IPS DF 6.9 (cell line): ENCODE measurements at places on chromosomes 12 and 14.

DNA sequence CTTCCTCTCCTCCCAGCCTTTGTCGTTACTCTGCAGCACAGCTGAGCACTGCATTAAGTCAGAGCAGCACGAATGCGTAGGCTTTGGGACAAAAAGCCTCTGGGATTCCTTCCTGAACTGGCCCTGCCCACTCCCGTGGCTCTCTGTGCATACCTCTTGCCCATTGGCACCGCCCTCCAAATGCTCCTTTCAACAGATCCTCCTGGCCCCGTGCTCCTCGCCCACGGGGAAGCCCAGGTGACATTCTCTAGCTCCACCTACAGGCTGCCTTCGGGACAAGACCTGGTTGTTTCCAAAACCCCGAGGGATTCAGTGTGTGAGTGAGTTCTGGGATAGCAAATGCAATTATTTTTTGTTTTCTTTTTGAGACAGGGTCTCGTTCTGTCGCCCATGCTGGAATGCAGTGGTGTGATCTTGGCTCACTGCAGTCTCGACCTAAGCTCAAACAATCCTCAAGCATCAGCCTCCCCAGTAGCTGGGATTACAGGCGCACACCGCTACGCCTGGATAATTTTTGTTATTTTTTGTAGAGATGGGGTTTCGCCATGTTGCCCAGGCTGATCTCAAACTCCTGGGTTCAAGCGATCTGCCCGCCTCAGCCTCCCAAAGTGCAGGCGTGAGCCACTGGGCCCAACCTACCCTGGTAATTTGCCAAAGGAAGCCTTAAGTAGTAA, 17.9 kb upstream of the TDRD9 start:
- no peaks in the 10 kb centered on the region for H3K27me3 ChIP-seq
- no peak overlapping the region for H3K4me3 ChIP-seq
- no peaks in the 10 kb centered on the region; the same call in 1 of the 2 replicates for H3K36me3 ChIP-seq
- DNase-seq = peak; percentile 82

DNA sequence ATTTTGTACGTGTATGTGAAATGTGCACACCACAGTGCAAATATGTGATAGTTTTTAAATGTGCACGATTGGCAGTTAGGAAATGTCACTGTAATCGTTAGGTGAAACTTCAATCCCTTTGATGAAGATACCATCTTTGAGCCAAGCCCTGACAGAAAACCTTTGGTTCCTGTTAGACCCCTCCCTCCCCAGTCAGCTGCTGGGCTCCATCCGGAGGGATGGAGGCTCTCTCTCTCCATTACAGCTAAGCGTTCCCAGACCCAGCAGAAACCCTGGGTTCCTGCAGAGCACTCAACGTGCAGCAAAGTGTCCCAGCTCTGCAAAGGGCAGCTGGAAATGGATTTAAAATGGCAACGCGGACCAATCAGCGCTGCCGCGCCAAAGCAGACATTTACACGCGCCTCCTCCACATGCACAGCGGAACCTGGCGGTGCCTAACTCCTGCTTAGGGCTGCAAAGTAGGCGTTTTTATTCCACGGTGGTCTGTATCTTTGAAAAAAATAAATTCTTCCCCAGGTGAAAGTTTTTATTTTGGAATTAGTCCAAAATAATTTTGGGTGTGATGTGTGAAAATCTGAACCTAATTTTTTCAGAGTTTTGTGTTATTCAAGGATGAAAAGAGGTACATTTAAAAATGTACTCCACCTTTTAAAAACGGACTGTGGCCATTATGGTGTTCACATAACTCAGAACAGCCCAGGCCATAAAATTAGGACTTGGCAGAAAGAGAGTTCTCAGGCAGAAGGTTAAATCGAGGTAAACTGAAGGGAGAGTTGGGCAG, 1.4 kb upstream of the HMGA2 start:
- H3K27ac ChIP-seq = no peak overlapping the region
- DNase-seq = no peak
- H3K4me1 ChIP-seq = peaks cover 1% of the 10 kb centered on the region
- H3K4me3 ChIP-seq = peak overlapping the region; percentile 85; the same call in 1 of the 2 replicates

GRCh38 chr12:52126605-52127578, 47.4 kb downstream of the SMIM41 start:
- H3K4me3 ChIP-seq = no peak overlapping the region
- H3K36me3 ChIP-seq = no peaks in the 10 kb centered on the region
- no peaks in the 10 kb centered on the region for H3K27me3 ChIP-seq
- H3K4me1 ChIP-seq = peaks cover 29% of the 10 kb centered on the region

- no peak for DNase-seq
- no peaks in the 10 kb centered on the region for H3K4me1 ChIP-seq
- H3K4me3 ChIP-seq = no peak overlapping the region
- peaks cover 8% of the 10 kb centered on the region for H3K27me3 ChIP-seq
These were observed 3.9 kb downstream of the LRCOL1 start for GRCh38 chr12:132606466-132606865.

- peak overlapping the region; percentile 59; the same call in 1 of the 2 replicates for H3K4me3 ChIP-seq
- no peak overlapping the region for H3K27ac ChIP-seq
- no peaks in the 10 kb centered on the region for H3K36me3 ChIP-seq
- DNase-seq = no peak
- peaks cover 1% of the 10 kb centered on the region; the same call in 1 of the 2 replicates for H3K4me1 ChIP-seq
- H3K27me3 ChIP-seq = no peaks in the 10 kb centered on the region
These were observed 559 bp upstream of the CKAP4 start for GRCh38 chr12:106248312-106248845.

- no peak overlapping the region for H3K27ac ChIP-seq
- no peak overlapping the region for H3K4me3 ChIP-seq
- DNase-seq = no peak
- no peaks in the 10 kb centered on the region for H3K36me3 ChIP-seq
- H3K4me1 ChIP-seq = no peaks in the 10 kb centered on the region
These were observed 58.9 kb upstream of the FRMD6 start for GRCh38 chr14:51592836-51593235.

GRCh38 chr14:31884776-31885379, 192.2 kb upstream of the ARHGAP5 start:
- no peak for DNase-seq
- H3K4me3 ChIP-seq = no peak overlapping the region
- H3K27ac ChIP-seq = no peak overlapping the region
- no peaks in the 10 kb centered on the region for H3K36me3 ChIP-seq

DNA sequence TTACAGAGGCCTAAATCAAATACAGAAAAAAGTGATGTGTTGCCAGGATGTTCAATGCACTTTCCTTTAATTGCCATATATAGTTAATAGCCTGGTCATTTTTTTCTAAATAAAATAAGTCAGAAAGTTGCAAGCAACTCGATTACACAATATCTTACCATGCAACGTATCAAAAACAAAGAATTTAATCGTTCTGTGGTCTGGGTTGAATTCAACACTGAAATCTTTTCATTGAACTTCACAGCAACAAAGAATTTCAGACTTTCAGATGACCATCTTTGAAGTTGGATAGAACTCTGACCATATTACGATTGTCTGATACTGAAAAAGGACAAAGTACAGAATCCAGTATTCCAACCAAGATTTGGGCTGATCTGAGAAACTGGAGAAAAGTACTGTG, 231.9 kb downstream of the SLC25A21 start:
- H3K27ac ChIP-seq = no peak overlapping the region
- H3K27me3 ChIP-seq = no peaks in the 10 kb centered on the region
- H3K4me3 ChIP-seq = no peak overlapping the region

DNA sequence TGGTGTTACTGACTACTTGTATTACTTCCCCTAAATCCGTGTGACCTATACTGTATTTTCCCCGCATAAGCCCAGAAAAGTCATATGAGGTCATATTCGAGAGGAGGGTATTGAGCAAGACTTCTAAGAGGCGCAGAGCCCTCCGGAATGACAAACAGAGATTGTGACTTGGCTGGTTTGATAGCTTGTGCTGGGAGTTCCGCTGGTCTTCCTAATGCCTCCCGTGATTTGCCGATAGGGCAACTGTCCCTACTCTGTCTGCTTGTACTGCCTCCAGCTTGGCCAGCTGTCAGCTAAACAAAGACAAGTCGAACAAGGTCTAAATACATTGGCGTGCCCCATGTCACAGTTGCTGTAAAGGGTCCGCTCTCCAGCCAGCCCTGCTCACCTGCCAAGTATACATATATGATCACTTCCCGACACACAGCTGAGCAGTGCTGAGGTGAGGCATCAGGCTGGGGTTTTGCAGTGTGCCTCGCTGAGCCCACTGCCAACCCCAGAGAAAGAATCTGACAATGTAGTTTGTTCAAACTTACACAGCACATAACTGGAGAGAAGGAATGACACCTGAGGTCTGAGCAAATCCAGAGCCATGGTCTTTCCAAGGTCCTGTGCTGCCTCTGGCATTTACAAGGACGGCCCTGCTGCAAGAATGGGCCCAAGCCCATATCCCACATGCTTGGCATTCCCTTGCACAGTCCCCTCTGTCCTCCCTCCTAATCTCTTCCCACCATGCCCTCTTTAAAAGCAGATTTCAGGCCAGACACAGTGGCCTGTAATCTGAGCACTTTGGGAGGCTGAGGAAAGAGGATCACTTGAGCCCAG, 23.7 kb downstream of the LGMN start:
- H3K4me1 ChIP-seq = no peaks in the 10 kb centered on the region

DNA sequence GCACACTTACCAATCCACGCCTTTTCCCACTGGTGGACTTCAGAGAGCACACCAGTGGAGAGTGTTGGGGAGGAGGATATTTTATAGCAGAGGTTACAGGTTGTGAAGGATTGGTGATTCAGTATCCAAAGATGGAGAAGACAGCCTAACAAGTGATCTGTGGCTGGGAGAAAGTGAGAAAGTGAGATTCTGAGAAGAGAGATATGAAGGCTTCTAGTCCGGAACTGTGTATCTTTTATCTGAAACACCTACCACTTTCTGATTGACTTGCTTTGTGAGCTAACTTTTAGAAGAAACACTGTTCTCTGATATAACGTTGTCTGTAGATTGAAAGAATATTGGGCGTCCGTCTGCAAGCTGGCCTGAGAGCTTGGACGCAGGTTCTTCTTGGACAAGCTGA, 24.0 kb downstream of the DYNC1H1 start:
- H3K27ac ChIP-seq = no peak overlapping the region
- DNase-seq = no peak
- H3K27me3 ChIP-seq = no peaks in the 10 kb centered on the region
- H3K36me3 ChIP-seq = peaks cover 58% of the 10 kb centered on the region
- no peak overlapping the region for H3K4me3 ChIP-seq

DNA sequence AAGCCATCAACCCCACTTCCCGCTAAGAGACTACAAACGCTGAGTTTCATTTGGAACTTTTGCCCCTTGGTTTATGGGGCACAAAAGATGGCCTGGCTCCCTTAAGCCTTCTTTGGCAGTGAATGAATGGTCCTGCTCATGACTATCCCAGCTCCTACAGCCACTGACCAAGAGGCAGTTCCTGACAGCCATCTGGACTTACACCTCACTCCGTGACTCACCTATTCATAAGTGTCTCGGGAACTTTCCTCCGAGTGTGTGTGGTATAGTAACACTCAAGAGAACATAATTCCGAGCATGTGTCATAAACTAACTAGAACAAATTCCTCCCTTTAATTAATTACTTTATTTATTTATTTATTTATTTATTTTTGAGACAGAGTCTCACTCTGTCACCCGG, 51.9 kb upstream of the NUDT4 start:
- no peak for DNase-seq
- no peaks in the 10 kb centered on the region for H3K36me3 ChIP-seq
- H3K4me3 ChIP-seq = no peak overlapping the region

DNA sequence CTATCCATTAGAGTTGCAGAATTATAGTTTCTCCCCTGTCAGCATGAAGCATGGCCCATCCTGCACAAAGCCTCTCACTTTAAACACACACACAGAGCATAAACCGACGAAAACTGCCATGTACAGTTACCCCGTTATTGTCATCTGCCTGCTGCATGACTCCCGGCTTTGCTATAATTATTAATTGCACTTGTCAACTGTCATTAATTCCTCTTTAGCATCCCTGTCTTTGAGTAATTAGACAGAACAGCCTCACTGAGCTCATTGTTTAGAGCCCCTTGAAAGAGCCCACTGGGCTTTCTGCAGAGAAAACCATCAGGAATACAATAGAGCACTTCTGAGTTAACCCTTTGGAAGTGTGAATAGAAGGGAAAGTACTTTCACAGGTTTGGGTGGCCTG, 307.2 kb upstream of the SOX5 start:
- H3K4me3 ChIP-seq = no peak overlapping the region
- H3K4me1 ChIP-seq = peaks cover 1% of the 10 kb centered on the region; the same call in 1 of the 2 replicates
- no peaks in the 10 kb centered on the region for H3K27me3 ChIP-seq

DNA sequence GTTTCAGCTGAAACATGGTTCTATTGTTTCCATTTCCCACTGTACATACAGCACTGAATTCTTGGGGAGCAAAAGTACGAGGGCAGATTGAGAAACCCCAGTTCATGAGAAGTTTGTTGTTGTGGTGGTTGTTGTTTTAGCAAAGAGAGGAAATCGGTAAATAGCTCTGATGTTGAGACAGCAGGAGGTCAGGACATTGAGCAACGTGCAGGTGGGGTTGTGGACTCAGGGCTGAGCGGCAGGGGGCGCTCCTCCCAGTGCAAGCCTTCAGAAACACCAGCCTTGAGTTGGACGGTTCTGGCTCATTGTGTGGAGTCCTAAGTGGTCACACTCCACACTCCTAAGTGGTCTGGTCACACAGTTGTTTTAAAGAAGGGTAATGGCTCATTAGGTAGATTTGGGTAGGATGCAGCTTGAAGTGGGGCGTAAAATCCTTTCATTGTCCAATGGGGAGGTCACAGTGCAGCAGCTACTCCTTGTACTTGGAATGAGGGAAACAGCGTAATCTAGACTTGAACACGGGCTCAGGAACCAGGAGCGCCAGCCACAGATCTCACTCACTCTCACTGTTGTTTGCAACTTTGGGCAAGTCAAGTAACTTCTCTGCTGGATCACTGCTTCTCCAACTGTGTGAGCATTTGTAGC, 14.5 kb upstream of the PWP1 start:
- H3K4me3 ChIP-seq = no peak overlapping the region
- peaks cover 4% of the 10 kb centered on the region; the same call in 1 of the 2 replicates for H3K4me1 ChIP-seq
- H3K27me3 ChIP-seq = no peaks in the 10 kb centered on the region
- H3K36me3 ChIP-seq = no peaks in the 10 kb centered on the region
- DNase-seq = peak; percentile 68

GRCh38 chr12:6016756-6017155, 71.7 kb upstream of the ANO2 start:
- H3K36me3 ChIP-seq = no peaks in the 10 kb centered on the region
- H3K27me3 ChIP-seq = no peaks in the 10 kb centered on the region
- H3K27ac ChIP-seq = no peak overlapping the region
- H3K4me3 ChIP-seq = no peak overlapping the region

- no peak for DNase-seq
- no peaks in the 10 kb centered on the region for H3K4me1 ChIP-seq
- no peak overlapping the region for H3K4me3 ChIP-seq
- H3K36me3 ChIP-seq = no peaks in the 10 kb centered on the region
These were observed 379.5 kb downstream of the LRFN5 start for GRCh38 chr14:41986083-41986645.

DNA sequence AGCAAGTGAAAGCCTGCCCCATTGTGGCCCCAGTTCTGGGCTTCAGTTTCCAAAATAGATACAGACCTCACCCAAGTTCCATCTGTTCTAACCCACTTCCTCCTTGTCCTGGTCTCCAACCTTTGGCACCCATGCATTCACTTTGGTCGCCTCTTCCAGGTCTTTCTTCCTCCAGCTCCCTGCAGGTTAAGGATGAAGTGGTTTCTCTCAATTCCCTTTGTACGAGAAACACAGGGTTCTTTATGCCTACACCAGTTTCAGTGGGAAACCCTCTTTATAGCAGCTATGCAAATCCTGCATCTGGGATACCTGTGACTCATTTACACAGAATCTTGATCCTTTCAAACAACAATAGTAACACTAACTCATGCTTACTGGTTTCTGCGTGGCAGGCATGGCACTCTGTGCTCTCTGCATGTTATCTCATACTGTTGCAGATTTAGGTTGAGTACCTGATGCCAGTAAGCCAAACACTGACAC, 110.6 kb upstream of the AMIGO2 start:
- H3K4me3 ChIP-seq = no peak overlapping the region
- DNase-seq = no peak
- H3K4me1 ChIP-seq = peaks cover 2% of the 10 kb centered on the region; the same call in 1 of the 2 replicates
- H3K36me3 ChIP-seq = no peaks in the 10 kb centered on the region
- no peaks in the 10 kb centered on the region for H3K27me3 ChIP-seq
- H3K27ac ChIP-seq = no peak overlapping the region
